ENCODE measurements at places on chromosomes 5 and 9. TPM values are rescaled to one million over a fixed set of nuclear protein-coding genes. Genes with fewer than 3 reads are reported as not detected.

Gene FOXD4L4
- total RNA-seq, result not detected

Gene TNC
- 75.1 TPM for total RNA-seq

Gene ZNF483
- 6.3 TPM for total RNA-seq

Gene LHX3
- total RNA-seq, result not detected

Gene FOXB2
- not detected for total RNA-seq

Gene STPG3
- 0.50 TPM for total RNA-seq

Gene HTR1A
- total RNA-seq, result not detected

Gene UBE2B
- 114 TPM for total RNA-seq

Gene PCDHGB7
- 6.2 TPM for total RNA-seq

Gene EQTN
- not detected for total RNA-seq

Gene ADAMTS16
- not detected for total RNA-seq

Gene SPINK13
- not detected for total RNA-seq

Gene MYMK
- total RNA-seq, result not detected

Gene CAMK4
- total RNA-seq, result 1.2 TPM

Gene PCDHGB6
- total RNA-seq, result 71.5 TPM

Gene IL9
- not detected for total RNA-seq

Gene CDH6
- 792 TPM for total RNA-seq

Gene FBP2
- total RNA-seq, result not detected

Gene PTGDS
- 123 TPM for total RNA-seq

Gene UNC5A
- not detected for total RNA-seq

Gene SLC12A7
- total RNA-seq, result 11.5 TPM

Gene WDR38
- total RNA-seq, result not detected

Gene FAM81B
- not detected for total RNA-seq

Gene KCNV2
- total RNA-seq, result not detected

Gene PCDHB5
- total RNA-seq, result 7.5 TPM

Gene COL5A1
- total RNA-seq, result 1,552 TPM

Gene PCDHGA12
- 2.1 TPM for total RNA-seq

Gene FAM221B
- not detected for total RNA-seq

Gene MED10
- 28.2 TPM for total RNA-seq

Gene SH2D3C
- 19.3 TPM for total RNA-seq

Gene FAF2
- 47.6 TPM for total RNA-seq

Gene CDH18
- total RNA-seq, result not detected

Gene IL3
- not detected for total RNA-seq

Gene BTNL8
- not detected for total RNA-seq

Gene MGAT1
- total RNA-seq, result 140 TPM

Gene TOR1A
- 46.1 TPM for total RNA-seq

Gene SMIM23
- not detected for total RNA-seq

Gene HTR4
- not detected for total RNA-seq

Gene TRAF1
- total RNA-seq, result 7.1 TPM

Gene MCIDAS
- total RNA-seq, result not detected

Gene KIAA0825
- total RNA-seq, result 5.0 TPM

Gene CARD6
- total RNA-seq, result 1.1 TPM

Gene ADAMTSL2
- total RNA-seq, result 0.11 TPM

Gene LCN2
- not detected for total RNA-seq

Gene CD14
- total RNA-seq, result not detected

Gene FOXD4L3
- total RNA-seq, result not detected

Gene TMEM8B
- total RNA-seq, result 29.9 TPM

Gene OR1Q1
- not detected for total RNA-seq

Gene SOX30
- total RNA-seq, result not detected

Gene CTSV
- 0.21 TPM for total RNA-seq

Gene CLIC3
- total RNA-seq, result not detected

Gene SLC46A2
- total RNA-seq, result not detected

Measured in osteocyte (in vitro differentiated cells).